Right lobe of liver (tissue), 6 donors: ENCODE measurements at places on chromosomes 4 and X.

DNA sequence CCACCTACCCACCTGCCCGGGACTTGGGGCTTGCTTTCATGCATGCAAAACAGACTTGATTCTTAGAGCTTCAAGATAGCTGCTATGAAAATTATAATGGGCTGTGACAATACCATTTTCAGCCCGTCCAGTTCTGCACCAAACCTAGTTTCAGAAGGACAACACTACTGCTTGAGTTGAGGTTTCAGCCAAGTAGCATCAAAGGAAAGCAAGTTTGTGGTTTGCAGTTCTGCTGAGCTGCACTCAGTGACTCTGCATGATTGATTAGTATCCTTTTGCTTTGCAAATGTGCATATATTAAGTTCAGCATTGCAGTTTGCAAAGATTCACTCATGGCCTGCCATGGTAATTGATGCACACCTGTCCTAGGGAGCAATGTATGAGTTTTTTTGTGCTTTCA is 442.7 kb downstream of the RPA4 start:
- DNase-seq: no peak

DNA sequence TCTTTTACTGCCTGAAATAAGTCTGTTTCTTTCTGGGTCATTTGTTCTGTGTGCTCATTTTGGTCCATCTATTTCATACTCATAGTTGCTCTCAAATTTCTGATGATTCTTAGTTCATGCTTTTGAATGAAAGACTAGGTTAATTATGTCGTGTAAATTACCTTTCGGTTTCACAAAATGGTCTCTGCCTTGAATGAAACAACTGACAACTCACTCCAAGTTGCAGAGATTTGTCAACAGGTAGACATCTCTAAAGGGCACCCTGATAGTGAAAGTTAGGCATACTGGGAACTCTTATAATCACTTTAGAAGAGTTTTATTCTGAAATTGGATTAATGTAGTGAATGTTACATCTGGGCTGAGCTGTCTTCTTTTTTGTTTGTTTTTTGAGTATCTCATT is 726.9 kb downstream of the PDHA2 start:
- no peak for DNase-seq

GRCh38 chr4:31005037-31005436 is 284.9 kb downstream of the PCDH7 start:
- DNase-seq: no peak

- DNase-seq: no peak
Observed at GRCh38 chrX:70453024-70453618, 8.5 kb downstream of the DLG3 start.

DNA sequence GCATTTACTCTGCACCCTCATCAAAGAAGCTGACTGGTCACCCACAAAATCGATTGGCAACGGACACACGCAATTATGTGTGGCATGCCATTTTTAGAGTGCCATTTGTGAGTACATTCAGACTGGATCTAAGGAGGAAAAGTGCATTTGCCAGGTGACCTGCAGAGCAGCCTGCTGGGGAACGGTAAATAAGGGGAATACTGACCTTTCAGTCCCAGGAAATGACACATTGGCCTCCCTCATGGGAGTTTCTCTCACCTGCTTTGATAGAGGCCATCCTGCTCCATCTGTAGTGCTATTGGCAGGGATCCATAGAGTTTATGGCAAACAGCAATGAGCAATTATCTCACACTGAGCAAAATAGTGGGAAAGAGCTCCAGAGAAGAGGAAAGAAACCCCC is 127.8 kb downstream of the DDX53 start:
- DNase-seq: no peak

DNA sequence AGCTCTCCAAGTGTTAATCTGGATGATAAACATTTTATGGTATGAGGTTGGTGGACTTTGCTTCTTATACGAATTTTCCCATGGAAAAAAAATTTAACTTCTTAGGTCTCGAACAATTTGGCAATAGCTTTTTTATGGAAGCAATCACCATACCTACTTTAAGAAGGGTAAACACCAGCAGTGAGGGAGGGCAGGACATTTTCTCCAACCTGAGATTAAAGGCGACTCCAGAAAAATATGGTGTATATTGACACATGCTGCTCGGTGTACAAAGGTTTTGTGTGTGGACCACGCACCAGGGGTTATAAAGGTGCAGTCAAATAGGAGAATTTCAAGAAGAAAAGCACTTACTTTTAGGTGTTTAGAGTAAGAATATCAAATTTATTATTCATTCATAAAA is 34.2 kb upstream of the SULT1E1 start:
- no peak for DNase-seq

- no peak for DNase-seq
Observed at GRCh38 chr4:7767966-7768365, 171.7 kb downstream of the AFAP1 start.

GRCh38 chr4:54898056-54898562 is 227.3 kb downstream of the KDR start:
- DNase-seq: no peak
